ENCODE measurements at places on chromosomes 1 and 21. TPM values are rescaled to one million over a fixed set of nuclear protein-coding genes. Genes with fewer than 3 reads are reported as not detected.

The LCE2C gene
- not detected for total RNA-seq

The FOXD3 gene
- total RNA-seq = 0.13 TPM

The KCNJ9 gene
- not detected for total RNA-seq

The CLCA4 gene
- total RNA-seq = not detected

The RPE65 gene
- total RNA-seq = not detected

The BSND gene
- not detected for total RNA-seq

The CIART gene
- 5.9 TPM for total RNA-seq

The ITLN1 gene
- not detected for total RNA-seq

The TMPRSS2 gene
- total RNA-seq = not detected

The ESRRG gene
- not detected for total RNA-seq

All from SJSA1 (cell line).